ENCODE measurements at places on chromosomes 1 and 21.

GRCh38 chr1:79749607-79750006 is 743.1 kb upstream of the ADGRL4 start:
- no peaks in the 10 kb centered on the region for H3K27me3 ChIP-seq
- no peak overlapping the region for H3K27ac ChIP-seq
- peaks cover 11% of the 10 kb centered on the region for H3K4me1 ChIP-seq
- H3K4me3 ChIP-seq, result no peak overlapping the region
- H3K36me3 ChIP-seq, result no peaks in the 10 kb centered on the region

GRCh38 chr1:67308136-67308535 is 463 bp downstream of the IL12RB2 start:
- H3K27me3 ChIP-seq, result no peaks in the 10 kb centered on the region
- no peaks in the 10 kb centered on the region for H3K36me3 ChIP-seq
- DNase-seq, result no peak
- H3K27ac ChIP-seq, result no peak overlapping the region

DNA sequence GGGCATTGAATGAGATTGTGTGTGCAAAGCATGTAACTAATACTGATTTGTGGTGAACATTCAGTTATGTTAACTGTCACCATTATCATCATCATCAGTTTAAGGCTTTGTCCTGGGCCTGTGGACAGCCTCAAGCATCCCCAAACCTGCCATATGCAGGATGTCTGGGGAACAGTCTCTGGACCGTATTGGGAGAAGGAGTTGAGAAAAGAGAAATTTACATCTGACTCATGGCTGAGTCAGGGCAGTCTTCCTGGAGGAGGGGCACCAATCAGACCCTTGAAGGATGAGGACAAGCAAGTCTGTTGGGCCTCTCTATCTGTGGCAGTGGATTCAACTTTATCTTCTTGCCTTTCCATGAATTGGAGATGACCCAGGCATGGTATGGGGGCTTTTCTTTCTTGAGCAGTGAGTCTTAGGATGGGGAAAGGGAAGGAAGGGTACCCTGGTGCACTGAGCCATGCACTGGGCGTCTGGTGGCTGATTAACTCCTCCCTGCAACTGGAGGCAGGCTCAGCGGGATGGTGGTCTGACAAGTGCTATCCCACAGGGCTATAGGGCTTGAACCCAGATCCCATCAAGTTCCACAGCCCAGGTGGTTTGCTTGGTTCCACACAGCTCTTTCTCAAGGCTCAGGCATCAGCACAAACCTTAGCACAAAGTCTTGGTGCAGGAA is 2.9 kb downstream of the PADI3 start:
- no peaks in the 10 kb centered on the region for H3K36me3 ChIP-seq
- no peaks in the 10 kb centered on the region for H3K27me3 ChIP-seq
- H3K4me1 ChIP-seq, result peaks cover 35% of the 10 kb centered on the region
- no peak for DNase-seq
- no peak overlapping the region for H3K4me3 ChIP-seq

DNA sequence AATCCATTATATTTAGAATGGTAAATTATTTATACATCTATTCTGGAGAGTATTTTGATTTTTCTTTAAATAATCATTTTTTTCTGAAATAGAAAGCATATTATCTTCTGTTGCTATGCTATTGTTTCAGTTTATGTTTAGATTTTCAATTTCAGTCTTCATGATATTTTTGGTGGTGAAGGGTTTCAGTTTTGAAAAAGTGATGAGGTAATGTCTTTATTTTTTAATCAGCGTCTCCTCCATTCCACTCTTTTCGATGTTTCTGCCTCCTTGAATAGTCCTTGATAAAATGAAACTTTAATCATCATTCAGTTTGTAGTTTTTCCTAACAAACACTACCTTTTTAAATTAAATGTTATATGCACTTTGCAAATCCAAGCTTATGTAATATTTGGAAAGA is 428.6 kb downstream of the PTPRC start:
- no peak overlapping the region for H3K27ac ChIP-seq
- H3K4me3 ChIP-seq, result no peak overlapping the region
- no peaks in the 10 kb centered on the region for H3K27me3 ChIP-seq
- DNase-seq, result no peak
- peaks cover 4% of the 10 kb centered on the region for H3K4me1 ChIP-seq
- no peaks in the 10 kb centered on the region for H3K36me3 ChIP-seq

DNA sequence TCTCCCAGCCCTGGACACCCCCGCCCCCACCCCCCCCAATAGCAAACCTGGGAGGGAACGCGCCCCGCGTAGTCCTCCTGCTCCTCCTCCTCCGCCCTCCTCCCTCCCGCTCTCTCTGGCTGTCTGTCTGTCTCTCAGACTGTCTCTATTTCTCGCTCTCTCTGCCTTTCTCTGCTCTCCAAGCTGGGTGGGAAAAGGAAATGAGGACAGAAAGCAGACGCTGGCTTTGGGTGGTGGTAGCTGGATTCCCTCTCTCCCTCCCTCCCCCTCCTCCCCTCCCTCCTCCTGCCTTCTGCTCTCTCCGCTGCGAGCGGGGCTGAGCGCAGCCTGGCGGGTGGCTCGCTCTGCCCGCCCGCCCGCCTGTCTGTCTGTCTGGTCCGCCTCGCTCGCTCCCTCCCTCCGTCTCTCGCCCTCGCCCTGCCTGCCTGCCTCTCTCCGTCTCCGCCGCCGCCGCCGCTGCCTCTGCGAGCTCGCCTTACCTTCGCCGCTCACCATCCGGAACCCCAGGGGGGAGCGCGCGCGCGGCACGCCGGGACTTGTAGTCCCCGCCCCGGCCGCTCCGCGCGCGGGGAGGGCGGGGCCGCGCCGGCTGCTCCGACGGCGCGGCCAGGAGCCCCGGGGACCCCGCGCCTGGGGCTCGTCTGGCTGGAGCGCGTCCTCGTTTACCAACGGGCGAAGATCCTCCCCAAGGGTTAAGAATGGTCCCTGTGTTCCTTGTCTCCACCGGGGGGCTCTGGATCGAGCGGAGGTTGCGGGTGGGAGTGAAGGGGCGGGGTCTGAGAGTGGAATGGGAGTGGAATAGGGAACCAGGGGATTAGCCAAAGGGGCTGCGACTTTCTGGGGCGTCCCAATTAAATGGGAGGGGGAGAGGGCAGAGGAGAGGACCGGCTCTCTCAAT is at the start of gene AHDC1:
Gene AHDC1 (minus strand): TSS at position 464 of the 898 bp plus-strand sequence. CDS start 52,029 bp downstream, outside the sequence.
- peak within 1 kb of the TSS; percentile 77 for H3K27ac ChIP-seq
- H3K4me3 ChIP-seq, result peak within 1 kb of the TSS; percentile 85
- peak; percentile 93 for DNase-seq
- H3K4me1 ChIP-seq, result peaks cover 25% of the 10 kb centered on the region

DNA sequence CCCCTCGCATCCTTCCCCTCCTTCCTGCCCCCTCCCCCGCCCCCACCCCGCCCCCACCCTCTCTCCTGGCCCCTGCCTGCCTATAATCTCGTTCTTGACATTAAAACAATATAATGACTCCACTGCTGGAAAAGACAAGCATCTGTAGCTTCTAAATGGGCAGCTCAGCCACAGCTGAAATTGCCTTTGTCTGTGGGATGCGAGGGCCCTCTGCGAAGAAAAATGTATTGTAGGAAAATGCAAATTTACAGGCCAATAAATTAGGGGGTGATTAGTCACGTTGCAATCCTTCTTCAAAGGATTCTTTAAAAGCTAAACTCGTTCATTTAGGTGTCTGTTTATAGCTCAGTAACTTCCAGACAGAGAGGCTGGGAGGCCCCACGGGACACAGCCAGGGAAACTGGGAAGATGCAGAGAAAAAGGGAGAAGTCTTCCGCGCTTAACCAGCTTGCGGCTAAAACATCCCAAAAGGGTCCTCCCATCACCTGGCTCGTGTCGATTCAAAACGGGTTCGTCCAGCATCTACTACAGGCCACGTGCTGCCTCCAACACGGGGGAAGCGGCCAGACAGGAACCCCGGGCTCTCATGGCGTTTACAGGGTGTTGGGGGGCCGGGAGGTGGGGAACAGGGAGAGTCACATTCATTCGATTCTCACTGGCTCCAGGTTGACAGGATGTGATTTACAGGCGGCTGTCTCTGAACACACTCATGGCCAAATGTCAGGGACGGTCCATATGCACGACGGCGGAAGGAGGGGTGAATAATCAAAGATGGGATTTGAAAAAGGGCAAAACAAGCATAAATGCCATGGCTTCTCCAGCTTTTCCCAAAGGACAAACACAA is 100.5 kb upstream of the ZBTB40 start:
- H3K27ac ChIP-seq, result no peak overlapping the region
- H3K36me3 ChIP-seq, result no peaks in the 10 kb centered on the region
- H3K4me3 ChIP-seq, result no peak overlapping the region

- H3K27ac ChIP-seq, result no peak overlapping the region
- no peaks in the 10 kb centered on the region for H3K27me3 ChIP-seq
- DNase-seq, result no peak
- H3K36me3 ChIP-seq, result no peaks in the 10 kb centered on the region
Measured at GRCh38 chr21:31286621-31287020, 57.4 kb downstream of the TIAM1 start.

DNA sequence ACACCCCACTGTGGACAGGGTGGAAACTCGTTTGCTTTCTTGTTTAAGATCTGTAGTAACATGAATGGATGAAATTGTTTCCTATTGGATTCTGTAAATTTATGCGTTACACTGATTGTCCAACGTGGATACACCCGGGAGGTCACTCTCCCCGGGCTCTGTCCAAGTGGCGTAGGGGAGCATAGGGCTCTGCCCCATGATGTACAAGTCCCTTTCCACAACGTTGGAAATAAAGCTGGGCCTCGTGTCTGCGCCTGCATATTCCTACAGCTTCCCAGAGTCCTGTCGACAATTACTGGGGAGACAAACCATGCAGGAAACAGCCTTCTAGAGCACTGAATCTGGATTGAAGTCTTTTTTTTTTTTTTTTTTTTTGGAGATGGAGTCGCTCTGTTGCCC is 1.4 kb downstream of the RCC1 start:
- no peak for DNase-seq
- H3K27ac ChIP-seq, result peak overlapping the region; percentile 99
- H3K4me3 ChIP-seq, result peak overlapping the region; percentile 67
- no peaks in the 10 kb centered on the region for H3K27me3 ChIP-seq

GRCh38 chr1:19665496-19666465 is 1.1 kb downstream of the HTR6 start:
- no peak for DNase-seq
- H3K27ac ChIP-seq, result no peak overlapping the region
- peaks cover 28% of the 10 kb centered on the region for H3K27me3 ChIP-seq
- no peaks in the 10 kb centered on the region for H3K4me1 ChIP-seq
- no peak overlapping the region for H3K4me3 ChIP-seq
- H3K36me3 ChIP-seq, result no peaks in the 10 kb centered on the region

DNA sequence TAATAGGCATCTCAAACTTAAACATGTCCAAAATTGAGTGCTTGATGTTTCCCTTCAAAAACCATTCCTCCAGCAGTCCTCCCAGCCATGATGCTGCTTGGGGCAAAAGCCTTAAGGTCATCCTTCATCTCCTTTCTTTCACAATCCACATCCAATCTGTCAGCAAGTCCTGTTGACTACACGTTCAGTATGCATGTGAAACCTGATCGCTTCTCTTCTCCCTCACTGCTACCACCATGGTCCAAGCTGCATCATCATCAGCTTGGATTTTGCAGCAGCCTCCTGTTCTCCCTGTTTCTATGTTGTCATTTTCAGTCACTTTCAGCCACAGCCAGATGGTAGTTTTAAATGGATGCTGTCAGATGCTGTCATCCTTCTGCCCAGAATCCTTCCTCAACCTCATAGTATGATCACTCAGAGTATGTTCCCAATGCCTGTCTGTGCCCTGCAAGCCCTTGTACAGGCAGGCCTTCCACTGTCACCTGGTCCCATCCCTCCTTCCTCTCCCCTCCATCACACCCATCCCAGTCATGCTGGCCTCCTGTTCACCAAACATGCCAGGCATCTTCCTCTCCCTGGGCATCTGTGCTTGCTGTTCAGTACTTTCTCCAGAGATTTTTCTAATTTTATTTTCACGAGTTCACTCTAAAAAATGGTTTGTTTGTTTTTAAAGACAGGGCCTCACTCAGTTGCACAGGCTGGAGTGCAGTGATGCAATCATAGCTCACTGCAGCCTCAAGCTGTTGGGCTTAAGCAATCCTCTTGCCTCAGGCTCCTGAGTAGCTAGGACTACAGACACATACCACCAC is 66.0 kb downstream of the SYDE2 start:
- H3K36me3 ChIP-seq, result no peaks in the 10 kb centered on the region
- no peak overlapping the region for H3K4me3 ChIP-seq
- no peaks in the 10 kb centered on the region for H3K4me1 ChIP-seq
- no peaks in the 10 kb centered on the region for H3K27me3 ChIP-seq

DNA sequence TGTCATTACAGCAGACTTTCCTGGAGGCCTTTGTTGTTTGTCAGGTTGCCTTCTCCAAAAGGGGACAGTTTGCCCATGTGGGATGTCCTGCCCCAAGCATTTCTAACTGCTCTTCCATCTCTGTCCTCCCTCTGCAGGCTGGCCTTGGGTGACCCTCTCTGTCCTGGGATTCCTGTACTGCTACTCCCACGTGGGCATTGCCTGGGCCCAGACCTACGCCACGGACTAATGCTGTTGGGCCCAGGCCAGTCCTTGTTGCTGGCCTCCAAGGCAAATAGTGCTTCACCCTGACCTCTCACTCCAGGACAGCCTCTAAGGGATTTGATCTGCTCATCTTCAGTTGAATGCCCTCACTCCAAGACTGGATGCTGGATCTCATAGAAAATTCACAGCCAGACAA is 345.4 kb downstream of the HHAT start:
- no peak overlapping the region for H3K4me3 ChIP-seq
- H3K4me1 ChIP-seq, result no peaks in the 10 kb centered on the region
- no peak overlapping the region for H3K27ac ChIP-seq
- no peak for DNase-seq

DNA sequence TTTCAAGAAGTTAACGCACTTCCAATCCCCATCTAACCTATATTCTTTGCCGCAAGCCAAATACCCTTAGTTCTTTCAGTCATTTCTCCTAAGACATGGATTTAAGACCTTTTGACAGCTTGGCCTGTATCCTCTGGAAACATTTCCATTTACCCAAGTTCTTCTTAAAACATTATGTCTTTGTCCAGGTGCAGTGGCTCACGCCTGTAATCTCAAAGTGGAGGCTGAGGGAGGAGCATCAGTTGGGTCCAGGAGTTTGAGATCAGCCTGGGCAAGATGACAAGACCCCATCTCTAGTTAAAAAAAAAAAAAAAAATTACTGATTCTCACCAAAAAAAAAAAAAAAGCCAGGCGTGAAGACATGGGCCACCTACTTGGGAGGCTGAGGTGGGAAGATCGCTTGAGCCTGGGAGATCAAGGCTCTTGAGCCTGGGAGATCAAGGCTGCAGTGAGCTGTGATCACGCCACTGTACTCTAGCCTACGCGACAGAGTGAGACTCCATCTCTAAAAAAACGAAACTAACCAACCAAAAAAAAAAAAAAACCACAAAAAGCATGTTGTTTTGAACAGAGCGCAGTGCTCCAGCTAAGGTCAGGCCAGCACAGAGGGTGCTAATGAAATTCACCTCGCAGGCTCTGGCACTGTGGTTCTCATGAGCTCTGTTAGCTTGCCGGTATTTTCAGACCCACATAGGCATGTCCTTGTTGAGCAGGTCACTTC is 36.0 kb downstream of the NUAK2 start:
- peak overlapping the region; percentile 92 for H3K27ac ChIP-seq
- peaks cover 23% of the 10 kb centered on the region for H3K4me1 ChIP-seq
- DNase-seq, result no peak

GRCh38 chr1:216111842-216112241 is 311.4 kb downstream of the USH2A start:
- H3K4me3 ChIP-seq, result no peak overlapping the region
- H3K36me3 ChIP-seq, result no peaks in the 10 kb centered on the region
- H3K27ac ChIP-seq, result no peak overlapping the region
- no peaks in the 10 kb centered on the region for H3K27me3 ChIP-seq

Measured in RWPE2 (cell line).